ENCODE measurements at places on chromosomes 12 and 14.

GRCh38 chr14:29743531-29743930 is 184.1 kb downstream of the PRKD1 start:
- no peak for DNase-seq

DNA sequence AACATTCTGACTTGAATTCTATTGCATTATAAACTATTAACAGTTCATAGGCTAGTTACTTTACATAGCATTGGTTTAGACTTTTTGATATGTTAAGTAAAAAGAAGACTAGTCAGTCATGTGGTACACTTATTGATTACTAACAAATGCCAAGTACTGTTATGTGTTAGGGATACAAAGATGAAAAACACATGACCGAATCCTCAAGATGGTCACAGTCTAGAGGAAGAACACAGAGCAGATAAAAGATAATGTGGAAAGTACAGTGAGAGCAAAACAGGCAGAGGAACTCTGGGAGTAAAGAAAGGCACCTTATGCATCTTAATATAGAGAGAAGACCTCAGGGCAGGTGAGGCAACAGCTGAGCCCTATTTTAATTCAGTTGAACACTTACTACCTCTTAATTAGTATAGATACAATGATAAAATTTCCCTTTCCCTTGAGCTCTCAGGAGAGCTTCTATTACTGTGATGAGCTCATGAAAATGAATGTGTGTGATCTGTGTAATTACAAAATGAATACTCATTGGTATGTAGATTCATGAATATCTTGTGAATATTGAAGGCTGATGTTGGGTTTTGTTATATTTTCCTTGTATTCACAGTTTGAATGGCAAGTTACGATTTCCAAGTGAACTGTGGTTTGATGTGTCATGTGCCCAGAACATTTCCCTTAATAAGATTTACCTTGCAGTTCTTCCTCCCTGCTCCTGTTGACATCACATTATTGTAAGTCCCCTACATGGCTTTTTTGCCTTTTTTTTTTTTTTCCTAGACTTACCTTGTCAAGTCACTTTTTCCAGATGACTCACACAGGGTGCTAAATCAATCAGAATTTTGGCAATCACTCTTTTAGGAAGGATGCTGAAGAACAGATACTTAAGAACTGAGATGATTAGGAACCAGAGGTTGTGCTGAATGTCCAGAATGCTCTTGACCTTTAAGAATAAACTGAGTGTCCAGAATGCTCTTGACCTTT is 29.5 kb upstream of the MSRB3 start:
- no peak for DNase-seq

DNA sequence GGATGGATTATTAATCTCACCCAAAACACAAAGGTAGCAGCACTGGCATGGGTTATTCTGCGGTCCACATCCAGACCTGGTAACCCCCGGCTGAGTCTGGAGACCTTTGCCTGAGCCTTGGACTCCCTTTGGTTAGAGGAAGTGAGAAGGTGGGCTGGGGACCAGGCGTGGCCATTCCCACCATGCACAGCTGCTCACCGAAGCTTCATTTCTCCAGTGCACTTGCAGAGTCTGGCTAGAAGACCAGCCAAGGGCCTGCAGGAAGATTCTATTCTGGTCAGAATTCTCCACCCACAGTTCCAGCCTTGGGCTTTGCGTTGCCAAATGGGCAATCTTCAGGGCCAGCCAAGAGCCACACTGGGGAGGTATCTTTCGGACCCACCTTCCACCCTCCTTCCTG is 73.0 kb downstream of the LGMN start:
- DNase-seq: no peak

GRCh38 chr14:37974421-37974820 is 233.3 kb upstream of the SSTR1 start:
- no peak for DNase-seq

GRCh38 chr14:52790011-52790755 is 1.2 kb downstream of the GNPNAT1 start:
- DNase-seq: no peak

- DNase-seq: peak; percentile 36
Observed at GRCh38 chr14:21978184-21978998, 304.8 kb upstream of the OR4E1 start.

GRCh38 chr12:5442251-5443006 is 10.5 kb downstream of the NTF3 start:
- DNase-seq: no peak

DNA sequence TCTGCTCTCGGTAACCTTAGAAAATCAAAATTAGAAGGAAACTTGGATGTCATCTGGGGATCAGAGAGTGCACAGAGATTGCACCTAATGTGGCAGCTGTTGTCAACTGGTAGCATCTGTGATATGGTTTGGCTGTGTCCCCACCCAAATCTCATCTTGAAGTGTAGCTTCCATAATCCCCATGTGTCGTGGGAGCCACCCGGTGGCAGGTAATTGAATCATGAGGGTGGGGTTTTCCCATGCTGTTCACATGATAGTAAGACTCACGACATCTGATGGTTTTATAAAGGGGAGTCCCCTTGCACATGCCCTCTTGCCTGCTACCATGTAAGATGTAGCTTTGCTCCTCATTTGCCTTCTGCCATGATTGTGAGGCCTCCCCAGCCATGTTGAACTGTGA is 127.7 kb upstream of the SRRM4 start:
- DNase-seq: no peak

DNA sequence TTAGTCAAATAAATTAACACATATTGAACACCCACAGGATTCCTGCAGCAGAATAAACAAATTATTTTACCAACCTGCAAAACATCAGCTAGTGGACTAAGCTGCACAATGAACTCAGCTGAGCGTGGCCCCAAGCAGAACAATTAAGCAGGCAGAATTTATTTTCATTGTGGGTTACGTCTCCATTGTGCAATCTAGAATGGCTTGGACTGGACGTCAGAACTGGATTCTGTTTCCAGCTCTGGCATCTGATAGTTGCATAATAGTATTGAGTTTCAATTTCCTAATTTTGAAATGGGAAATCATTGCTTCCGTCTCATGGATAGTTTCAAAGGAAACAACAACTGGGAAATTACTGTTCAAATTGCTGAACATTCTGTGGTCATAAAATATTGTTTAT is 35.5 kb upstream of the RERG start:
- no peak for DNase-seq

GRCh38 chr14:22981090-22981875 is 1.1 kb downstream of the AJUBA start:
- DNase-seq: no peak

DNA sequence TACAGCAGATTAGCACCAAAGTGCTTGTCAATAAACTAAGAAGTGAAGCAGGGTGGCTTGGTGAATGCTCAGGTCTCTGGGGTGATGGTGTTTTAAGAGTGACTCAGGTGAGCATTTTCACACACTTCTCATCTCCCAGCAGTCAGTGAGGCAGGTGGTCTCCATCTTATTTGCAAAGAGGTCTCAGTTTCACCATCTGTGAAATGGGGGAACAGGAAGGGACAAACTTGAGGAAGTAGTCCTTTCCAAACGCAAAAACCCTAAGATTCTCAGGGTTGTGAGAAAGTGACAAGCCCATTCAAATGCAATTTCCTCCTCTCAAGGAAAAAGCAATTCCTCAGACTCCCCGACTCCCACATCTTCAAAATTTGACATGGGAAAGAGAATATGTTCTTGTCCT is 54.1 kb downstream of the CMKLR1 start:
- DNase-seq: no peak

- no peak for DNase-seq
Observed at GRCh38 chr12:131565267-131566015, 145.4 kb upstream of the SFSWAP start.

- no peak for DNase-seq
Observed at GRCh38 chr14:96067985-96068930, 29.1 kb downstream of the C14orf132 start.
